ENCODE measurements at places on chromosomes 12 and 14. TPM values are rescaled to one million over a fixed set of nuclear protein-coding genes. Genes with fewer than 3 reads are reported as not detected.

DNA sequence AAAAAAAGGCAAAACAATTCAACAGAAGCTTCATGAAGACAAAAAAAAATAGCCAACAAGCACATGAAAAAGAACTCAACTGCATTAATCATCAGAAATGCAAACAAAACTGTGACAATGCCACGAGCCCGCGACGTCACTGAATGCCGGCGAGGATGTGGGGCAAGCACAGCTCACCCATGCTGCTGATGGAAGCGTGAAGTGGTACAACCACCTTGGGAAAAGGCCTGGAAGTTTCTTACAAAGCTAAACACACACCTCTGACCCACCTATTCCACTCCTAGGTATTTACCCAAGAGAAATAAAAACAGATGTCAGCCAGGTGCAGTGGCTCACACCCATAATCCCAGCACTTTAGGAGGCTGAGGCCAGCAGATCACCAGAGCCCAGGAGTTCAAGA, 10.5 kb downstream of the BTBD6 start:
- no peak for DNase-seq

DNA sequence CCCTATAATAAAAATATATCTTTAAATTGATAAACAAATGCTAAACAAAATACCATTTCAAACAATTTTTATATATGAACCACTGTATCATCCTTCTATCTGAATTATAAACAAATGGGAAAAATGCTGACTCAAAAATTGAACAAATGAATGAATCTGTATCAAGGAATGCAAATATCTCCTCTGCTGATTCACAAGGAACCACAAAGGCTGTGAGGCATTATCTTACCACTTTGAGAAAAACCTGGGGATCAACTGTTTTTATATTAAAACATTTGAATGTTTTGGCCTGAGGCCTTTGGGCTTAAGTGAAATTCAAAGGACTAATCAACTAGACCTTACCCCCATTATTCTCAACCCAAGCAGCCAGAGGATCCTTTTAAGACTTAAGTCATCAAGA, 86.3 kb downstream of the EML5 start:
- DNase-seq, result no peak

- no peak for DNase-seq
Measured at GRCh38 chr12:91417650-91418049, 235.0 kb upstream of the DCN start.

GRCh38 chr12:38930990-38931389, 25.6 kb upstream of the CPNE8 start:
- DNase-seq, result no peak

GRCh38 chr12:131775392-131776236, 52.6 kb upstream of the MMP17 start:
- DNase-seq, result no peak

DNA sequence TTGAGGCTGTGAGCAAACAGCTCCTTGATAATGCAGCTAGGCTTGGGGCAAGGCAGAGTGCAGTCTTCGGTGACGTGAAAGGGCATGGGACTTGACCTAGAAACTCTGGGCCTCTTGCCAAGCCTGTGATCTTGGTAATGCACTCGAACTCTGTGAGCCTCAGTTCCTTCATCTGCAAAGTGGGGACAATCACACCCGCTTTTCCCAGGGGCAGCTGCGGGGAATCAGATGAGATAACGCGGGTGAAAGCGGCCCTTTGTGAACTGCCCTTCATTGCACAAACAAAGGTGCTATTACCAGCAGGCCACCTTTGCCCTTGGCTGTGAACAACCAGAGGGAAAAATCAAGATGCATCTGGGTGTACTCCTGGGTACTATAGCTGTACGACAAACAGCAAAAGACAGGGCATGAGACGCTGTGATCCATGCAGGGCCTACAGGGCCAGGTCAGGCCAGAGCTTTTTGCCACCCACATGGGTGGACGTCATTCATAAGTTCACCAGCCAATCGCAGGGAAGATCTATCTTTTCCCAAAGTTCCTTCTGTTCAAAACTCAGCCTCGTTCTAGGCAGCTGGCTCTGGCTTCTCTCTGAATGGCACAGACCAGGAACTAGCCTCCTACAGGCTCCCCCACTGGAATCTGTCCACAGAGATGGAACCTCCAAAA, 3.2 kb downstream of the MSI1 start:
- no peak for DNase-seq

POTEG gene
- total RNA-seq, result not detected

GZMB gene
- not detected for total RNA-seq

GPR135 gene
- total RNA-seq, result 2.7 TPM

ARL6IP4 gene
- 125 TPM for total RNA-seq

ACOT6 gene
- total RNA-seq, result not detected

NTF3 gene
- total RNA-seq, result 1.1 TPM

DNA sequence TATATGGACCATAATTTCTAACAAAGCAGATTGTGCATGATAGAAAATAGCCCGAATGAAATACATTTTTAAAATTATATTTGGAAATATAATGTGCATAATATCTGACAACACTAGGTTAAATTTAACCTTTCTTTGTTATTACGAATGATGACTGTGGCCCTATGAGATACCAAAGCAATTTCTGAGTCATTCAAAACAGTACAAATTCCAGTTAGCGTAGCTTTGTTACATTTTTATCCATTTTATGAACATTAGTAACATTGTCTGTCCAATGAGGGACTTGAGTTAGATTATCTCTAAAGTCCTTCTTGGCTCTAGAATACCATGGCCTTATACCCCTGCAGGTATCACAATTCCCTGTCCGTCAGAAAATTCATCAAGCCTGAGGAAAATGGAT, 39.0 kb upstream of the REP15 start:
- no peak for DNase-seq

DNA sequence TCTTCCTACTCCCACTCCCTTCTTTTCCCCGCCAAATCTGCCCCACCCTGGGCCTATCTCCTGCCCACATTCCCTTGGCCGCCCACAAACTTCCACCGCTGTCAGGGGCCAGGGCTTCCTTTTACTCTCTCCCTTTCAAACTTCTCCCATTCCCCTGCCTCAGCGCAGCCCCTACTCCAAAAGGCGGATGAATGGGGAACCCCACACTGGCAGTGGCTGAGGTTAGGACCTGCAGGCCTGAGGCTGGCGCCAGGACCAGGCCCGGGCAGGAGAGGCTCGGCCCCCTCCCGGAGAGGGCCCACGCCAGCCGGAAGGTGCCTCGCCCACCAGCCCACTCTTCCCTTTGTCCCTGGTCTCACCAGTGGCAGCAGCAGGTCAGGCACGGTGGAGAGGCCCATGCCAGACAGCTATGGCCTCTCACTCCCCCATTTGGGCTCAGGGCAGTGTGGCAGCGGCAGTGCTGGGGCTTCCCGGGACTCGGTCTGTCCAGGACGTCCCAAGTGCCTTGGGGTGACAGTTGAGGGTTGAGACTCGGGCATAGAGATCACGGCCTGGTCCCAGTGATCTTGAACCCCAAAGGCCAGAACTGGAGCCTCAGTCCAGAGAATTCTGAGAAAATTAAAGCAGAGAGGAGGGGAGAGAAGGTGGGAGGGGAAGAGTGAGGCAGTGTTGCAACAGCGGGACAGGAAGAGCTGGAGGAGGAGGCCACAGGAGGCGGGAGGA, at the start of gene TNFRSF1A:
TNFRSF1A (minus strand) TSS at position 660 of the 723 bp plus-strand sequence; CDS start at position 398, 262 bp downstream.
- DNase-seq, result peak; percentile 82

- DNase-seq, result no peak
Measured at GRCh38 chr12:52568111-52568510, 5.5 kb downstream of the KRT74 start.

- DNase-seq, result no peak
Measured at GRCh38 chr12:132686825-132687210, 324 bp downstream of the POLE start.

- DNase-seq, result no peak
Measured at GRCh38 chr12:124442772-124443445, 124.5 kb downstream of the NCOR2 start.

DNA sequence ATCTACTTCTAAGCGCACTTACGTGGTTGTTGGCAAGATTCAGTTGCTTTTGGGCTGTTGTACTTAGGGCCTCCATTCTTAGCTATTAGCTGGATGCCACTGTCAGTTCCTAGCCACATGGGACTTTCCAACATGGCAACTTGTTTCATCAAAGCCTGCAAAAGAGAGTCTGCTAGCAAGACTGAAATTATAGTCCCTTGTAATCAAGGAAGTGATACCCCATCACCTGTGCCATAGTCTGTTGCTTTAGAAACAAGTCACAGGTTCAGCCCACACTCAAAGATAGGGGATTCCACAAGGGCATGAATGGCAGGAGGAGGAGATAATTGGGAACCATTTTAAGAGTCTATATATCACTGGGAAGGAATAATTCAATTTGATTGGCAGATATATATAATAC, 27.1 kb upstream of the SLC17A8 start:
- DNase-seq, result no peak

PRB2 gene
- not detected for total RNA-seq

DNA sequence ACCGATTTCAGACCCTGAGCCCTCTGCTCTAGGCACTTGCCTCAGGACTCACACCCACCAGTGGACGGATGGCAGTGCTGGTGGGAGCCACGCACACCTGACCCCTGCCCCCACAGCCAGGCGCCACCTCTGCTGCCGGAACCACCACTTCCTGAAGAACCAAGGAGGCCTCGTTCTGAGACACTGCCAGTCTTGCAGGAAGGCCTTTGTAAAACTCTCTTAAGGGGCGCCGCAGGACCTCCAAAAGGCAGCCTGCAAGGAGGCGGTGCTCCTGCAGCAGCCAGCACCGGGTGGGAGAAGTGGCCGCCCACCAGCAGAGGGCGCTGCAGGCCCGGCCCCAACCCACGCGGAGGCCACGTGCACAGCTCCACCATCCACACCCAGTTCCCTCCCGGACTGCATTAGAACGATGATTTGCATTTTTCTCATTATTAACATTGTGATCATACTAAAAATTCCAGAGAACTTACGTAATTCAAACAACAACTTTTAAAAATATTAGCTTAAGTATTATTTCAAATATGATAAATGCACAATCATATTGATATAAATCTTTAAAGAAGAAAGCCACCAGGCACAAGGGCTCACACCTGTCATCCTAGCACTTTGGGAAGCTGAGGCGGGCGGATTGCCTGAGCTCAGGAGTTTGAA, 12.8 kb downstream of the STX2 start:
- DNase-seq, result peak; percentile 72

CAPZA3 gene
- not detected for total RNA-seq

DNA sequence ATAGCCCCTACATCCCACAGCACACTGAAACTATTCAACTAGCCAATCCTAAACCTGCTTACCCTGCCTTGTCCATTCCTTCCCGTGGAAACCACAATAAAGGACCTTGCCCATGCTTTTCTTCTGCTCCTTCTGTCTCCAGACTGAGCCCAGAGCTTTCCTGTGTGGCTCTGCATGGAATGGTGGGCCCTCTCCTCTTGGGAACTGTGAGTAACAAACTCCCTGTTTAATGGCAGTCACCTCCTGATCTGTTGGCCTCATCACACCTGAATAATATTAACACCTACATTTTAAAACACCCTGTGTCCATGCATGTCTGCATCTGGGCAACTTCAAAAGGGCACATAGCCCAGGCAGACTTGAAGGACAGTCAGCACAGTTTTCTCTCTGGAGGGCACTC, 12.4 kb downstream of the LGR5 start:
- no peak for DNase-seq

DNA sequence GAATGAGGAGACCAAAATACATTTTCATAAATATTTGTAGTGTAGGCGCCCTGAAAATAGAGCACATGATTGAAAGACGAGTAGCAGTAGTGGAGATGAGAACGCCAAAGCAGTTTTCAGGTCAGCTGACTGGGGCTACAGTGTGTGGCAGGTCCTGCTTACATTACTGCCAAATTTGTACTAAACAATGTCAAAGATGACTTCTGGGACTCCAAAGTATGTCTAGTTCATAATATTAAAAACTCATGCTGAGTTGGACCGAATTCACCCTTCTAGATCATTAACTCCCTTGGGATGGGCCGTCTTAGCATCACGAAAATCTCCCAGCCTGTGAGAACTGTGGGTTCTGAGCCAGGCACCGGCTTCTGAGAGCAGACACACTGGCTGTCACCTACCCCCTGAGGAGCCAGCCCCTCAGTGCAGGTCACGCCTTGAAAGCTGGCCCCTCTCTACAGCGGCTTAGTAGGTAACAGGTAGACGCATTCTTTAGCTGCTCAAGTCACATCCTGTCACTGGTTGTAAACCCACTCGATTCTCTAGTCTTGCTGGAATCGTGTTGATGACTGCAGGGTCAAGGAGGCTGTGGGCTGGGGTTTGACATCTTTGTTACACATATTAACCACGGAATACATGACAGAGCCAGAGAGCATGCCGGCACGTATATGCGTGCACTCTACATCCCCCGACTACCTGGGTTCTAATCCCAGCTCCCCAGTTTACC, 210.4 kb downstream of the ETV6 start:
- DNase-seq, result no peak

- peak; percentile 34 for DNase-seq
Measured at GRCh38 chr12:117032593-117033381, 66.4 kb downstream of the TESC start.

CCNK gene
- 30.2 TPM for total RNA-seq

SSTR1 gene
- 0.12 TPM for total RNA-seq

GRCh38 chr14:85198001-85198400, 331.9 kb upstream of the FLRT2 start:
- no peak for DNase-seq

BCDIN3D gene
- 2.2 TPM for total RNA-seq

AQP5 gene
- not detected for total RNA-seq

GRCh38 chr12:13499008-13499407, 302.5 kb downstream of the EMP1 start:
- no peak for DNase-seq

KLRB1 gene
- total RNA-seq, result not detected

GRCh38 chr12:75404231-75404630, 13.3 kb downstream of the GLIPR1L2 start:
- DNase-seq, result no peak

DPPA3 gene
- not detected for total RNA-seq

GRCh38 chr12:88450136-88450535, 130.1 kb downstream of the KITLG start:
- no peak for DNase-seq

RAPGEF3 gene
- 30.3 TPM for total RNA-seq

SCNN1A gene
- not detected for total RNA-seq

GRCh38 chr12:50025187-50026059, at the start of gene RACGAP1:
Gene RACGAP1 (minus strand): TSS chr12:50025494. CDS start chr12:50016715, 8,779 bp downstream.
- DNase-seq, result peak; percentile 96

TBX5 gene
- 38.4 TPM for total RNA-seq

GRCh38 chr12:64470495-64470894, 18.6 kb downstream of the TBK1 start:
- no peak for DNase-seq

- no peak for DNase-seq
Measured at GRCh38 chr12:4353785-4354208, 25.7 kb downstream of the FGF23 start.

ERP27 gene
- 0.22 TPM for total RNA-seq
